ENCODE measurements at places on chromosomes 1 and 21. TPM values are rescaled to one million over a fixed set of nuclear protein-coding genes. Genes with fewer than 3 reads are reported as not detected.

PLA2G2C gene
- not detected for total RNA-seq

- DNase-seq, result no peak
- H3K27me3 ChIP-seq, result no peaks in the 10 kb centered on the region
- H3K4me3 ChIP-seq, result peak overlapping the region; percentile 86
- no peaks in the 10 kb centered on the region for H3K4me1 ChIP-seq
Observed at GRCh38 chr21:17819877-17820229, 697 bp upstream of the C21orf91 start.

DNA sequence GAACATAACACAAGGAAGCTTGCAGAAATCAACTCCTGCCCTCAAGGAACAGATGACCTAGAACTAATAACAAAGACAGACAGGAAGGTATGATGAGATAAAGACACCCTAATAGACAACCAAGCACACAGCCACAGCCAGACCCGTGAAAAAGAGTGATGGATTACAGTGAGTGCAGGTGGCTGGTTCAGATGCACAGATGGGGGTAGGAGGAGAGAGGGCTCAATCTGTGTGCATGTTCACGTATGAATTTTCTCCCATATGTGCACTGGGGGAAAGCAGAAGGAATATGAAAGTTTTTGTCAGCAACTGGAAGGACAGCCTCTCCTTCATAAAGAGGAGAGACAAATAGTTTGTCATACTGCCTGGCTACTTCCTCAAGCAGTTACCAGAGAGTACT lies 367.1 kb downstream of the PBX1 start:
- H3K4me3 ChIP-seq, result no peak overlapping the region
- H3K27ac ChIP-seq, result no peak overlapping the region
- H3K36me3 ChIP-seq, result no peaks in the 10 kb centered on the region

- no peak overlapping the region for H3K27ac ChIP-seq
- H3K27me3 ChIP-seq, result no peaks in the 10 kb centered on the region
- H3K4me3 ChIP-seq, result no peak overlapping the region
- DNase-seq, result no peak
- H3K4me1 ChIP-seq, result no peaks in the 10 kb centered on the region
Observed at GRCh38 chr1:222794656-222795474, 20.0 kb upstream of the DISP1 start.

DNA sequence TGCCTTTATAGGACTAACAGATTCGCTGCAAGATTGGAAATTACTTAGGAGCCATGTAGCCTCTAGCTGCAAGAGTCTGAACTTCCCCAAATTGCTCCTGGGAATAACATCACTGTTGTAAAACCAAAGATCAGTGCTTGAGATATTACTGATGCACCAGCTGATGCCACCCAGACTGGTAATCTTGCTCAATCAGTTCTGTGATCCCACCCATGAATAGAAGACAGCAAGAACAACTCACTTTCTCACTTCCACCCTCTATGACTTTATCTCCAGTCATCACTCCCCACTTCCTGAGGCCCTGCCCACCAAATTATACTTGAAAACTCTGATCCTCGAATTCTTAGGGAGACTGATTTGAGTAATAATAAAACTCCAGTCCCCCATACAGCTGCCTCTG lies 1011.1 kb downstream of the PLA2G4A start:
- no peak overlapping the region for H3K27ac ChIP-seq
- no peak overlapping the region for H3K4me3 ChIP-seq
- H3K4me1 ChIP-seq, result no peaks in the 10 kb centered on the region

- DNase-seq, result no peak
- H3K27me3 ChIP-seq, result no peaks in the 10 kb centered on the region
- no peaks in the 10 kb centered on the region for H3K36me3 ChIP-seq
- H3K4me1 ChIP-seq, result no peaks in the 10 kb centered on the region
- H3K4me3 ChIP-seq, result no peak overlapping the region
- H3K27ac ChIP-seq, result no peak overlapping the region
Observed at GRCh38 chr1:227922501-227923352, 25.0 kb downstream of the WNT9A start.
